Stimulated activated CD8-positive, alpha-beta memory T cell treated with anti-CD3 and anti-CD28 coated beads, Interleukin-7, amount 100 ng/mL, for 1 hour (primary cell): ENCODE measurements at places on chromosomes 5 and 9.

DNA sequence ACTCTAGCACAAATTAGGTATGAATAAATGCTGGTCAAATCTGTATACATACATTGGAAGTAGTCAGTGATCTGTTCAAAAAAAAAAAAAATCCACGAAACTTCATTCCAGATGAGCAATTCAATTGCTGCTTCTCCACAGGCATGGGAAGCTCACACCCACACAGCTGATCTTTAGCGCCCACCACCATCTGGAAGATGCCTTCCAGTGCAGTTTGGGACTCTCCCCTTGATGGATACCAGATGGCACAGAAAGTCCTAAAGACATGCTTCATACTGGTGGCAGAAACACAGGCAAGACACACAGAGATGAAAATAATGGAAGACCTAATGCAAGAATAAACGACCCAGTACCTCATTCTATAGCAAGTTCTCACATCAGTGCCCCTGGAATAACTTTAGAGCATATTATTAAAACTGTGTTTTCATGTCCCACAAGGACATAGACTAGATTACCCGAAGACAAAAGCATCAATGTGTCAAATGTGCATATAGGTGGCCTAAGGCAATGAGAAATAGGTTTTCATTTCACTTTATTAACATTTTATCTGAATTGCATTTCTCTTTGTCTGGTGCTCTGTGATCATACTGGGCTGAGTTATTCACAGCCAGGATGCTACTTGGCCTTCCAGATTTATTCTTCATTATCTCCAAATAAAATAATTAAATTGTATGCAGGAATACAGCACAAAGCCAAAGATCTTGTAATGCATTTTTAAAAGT lies 135.4 kb upstream of the TAS2R1 start:
- DNase-seq = no peak

GRCh38 chr9:36194326-36195000 lies 3.7 kb downstream of the CLTA start:
- no peak for DNase-seq

DNA sequence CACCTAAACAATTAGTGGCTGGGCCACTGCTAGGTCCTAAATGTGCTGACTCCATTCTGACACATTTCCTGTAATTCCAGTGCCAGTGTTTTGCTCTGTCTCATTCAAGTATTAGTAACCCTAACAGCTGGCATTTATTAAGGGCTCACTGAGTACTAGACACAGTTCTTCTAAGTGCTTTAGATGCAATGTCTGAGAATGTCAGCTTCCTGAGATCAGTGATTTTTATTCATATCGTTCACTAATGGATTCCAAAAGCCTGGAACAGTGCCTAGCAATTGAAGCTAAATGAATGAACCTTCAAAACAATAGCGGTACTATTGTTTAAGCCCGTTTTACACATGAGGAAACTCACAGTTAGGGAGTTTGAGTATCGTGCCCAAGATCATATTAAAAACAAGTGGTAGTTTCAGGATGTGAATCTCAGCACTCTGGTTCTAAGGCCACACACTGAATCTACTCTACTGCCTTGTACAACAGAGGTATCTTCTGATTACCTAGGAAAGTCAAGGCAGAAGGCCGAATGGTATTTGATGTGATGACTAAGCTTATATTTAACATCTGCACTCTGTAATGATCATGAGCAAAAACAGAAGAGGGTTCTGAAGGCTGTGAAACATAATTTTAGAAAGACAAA lies 304.0 kb downstream of the PJA2 start:
- DNase-seq = no peak

DNA sequence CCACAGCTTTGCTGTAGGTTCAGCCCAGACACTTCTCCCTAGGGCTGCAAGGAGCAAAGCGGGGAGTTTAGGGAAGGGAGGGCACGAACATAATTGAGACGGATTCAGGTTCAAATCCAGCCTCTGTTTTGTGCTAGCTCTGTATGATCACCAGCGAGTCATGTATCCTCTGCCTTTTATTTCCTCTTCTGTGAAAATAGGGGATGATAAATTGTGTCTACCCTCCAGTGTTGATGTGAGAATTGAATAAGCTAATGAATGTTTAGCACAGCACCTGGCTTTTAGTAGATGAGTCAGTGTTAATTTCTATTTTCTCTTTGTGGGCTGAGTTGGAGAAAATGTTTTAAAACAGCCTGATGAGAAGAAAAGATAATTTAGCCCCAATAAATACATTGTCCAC lies 6.2 kb downstream of the MLANA start:
- no peak for DNase-seq

- DNase-seq = no peak
Observed at GRCh38 chr5:6178846-6179532, 199.4 kb downstream of the MED10 start.

DNA sequence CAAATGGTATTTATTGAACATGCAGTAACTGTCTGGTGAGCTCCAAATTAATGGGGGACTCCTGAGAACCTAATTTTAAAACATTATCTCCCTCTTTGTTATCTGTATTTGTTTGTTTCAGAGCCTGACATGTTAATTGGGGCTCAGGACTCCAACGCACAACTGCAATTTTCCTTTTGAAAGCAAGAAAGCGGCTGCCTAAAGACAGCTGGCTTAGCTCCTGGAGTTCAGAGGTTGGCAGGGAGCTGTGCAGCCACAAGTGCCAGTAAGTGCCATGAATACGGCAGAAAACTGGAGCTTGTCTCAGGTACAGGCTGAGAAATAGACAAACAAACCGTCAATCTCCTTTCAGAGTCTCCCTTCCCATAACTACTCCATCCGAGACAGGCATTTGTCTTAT lies 80.9 kb downstream of the PPP2R2B start:
- DNase-seq = no peak

DNA sequence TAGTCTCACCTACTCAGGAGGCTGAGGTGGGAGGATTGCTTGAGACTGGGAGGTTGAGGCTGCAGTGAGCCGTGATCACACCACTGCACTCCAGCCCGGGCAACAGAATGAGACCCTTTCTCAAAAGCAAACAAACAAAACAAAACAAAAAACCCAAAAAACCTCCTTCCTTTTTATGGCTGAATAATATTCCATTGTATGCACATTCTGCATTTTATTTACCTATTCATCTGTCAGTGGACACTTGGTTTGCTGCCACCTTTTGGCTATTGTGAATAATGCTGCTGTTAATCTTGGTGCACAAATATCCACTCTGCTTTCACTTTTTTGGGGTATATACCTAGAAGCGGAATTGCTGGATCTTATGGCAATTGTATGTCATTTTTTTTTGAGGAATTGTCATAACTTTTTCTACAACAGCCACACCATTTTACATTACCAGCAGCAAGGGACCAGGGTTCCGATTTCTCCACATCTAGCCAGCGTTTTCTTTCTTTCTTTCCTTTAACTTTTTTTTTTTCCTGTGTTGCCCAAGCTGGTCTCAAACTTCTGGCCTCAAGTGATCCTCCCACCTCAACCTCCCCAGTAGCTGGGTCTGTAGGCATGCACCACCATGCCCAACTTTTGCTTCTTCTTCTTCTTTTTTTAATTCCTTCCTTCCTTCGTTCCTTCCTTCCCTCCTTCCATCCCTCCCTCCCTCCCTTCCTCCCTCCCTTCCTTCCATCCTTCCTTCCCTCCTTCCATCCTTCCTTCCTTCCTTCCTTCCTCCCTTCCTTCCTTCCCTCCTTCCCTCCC lies 30.6 kb downstream of the NKX2-5 start:
- no peak for DNase-seq

GRCh38 chr9:137245450-137246421 lies 4.6 kb downstream of the TUBB4B start:
- no peak for DNase-seq

GRCh38 chr9:8863069-8863468 lies 1063.5 kb upstream of the DMAC1 start:
- no peak for DNase-seq

DNA sequence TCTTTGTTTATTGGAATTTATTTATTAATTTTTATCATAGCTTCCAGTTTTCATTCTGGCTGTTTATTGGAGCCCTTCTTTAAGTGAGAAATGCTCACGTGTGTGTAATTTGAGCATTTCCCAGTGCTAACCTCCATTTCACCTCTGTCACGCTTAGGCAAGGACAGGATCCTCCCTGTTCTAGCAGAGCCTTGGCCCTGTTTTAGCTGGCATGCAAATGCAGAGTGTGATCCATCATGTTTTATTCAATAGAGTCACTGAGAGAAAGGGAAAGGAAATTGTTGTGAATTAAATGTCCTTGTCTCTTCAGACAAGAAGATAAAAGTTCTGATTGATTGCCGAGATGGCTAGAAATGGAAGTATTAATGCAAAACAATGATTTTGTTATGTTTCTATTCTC lies 137.3 kb upstream of the ACO1 start:
- DNase-seq = no peak

- no peak for DNase-seq
Observed at GRCh38 chr5:6603643-6604042, 29.2 kb downstream of the NSUN2 start.

DNA sequence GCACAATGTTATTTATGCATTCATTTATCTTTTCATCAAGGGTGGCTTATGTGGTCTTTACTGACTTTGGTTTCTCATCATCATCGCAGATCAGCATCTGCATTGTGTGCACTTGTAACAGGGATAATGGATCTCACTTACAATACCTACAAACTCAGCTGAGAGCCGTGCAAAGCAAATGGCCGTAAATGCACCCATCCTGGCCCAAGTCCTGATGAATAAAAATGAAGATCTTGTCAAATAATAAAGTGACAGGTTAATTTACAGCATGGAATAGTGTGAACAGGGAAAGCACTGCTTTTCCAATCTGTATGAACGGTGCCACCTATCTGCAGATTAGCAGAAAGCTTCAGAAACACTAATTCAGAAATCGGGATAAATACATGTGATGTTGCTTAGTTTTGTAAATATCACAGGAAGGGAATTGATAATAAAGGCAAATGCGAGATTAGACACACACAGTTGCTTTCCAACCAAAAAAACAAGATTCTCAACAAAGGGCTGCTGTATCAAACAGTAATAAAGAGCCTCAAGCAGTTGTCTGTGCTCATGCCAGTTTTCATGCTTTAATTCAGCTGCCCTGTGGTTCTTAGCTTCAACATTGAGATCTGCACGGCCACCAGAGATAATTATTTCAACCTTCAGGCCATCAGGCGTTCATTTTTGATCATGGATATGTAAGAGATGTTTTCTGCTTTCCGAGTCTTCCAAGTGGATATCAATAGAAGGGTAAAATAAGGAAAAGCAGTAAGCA lies 153.4 kb upstream of the POU5F2 start:
- DNase-seq = no peak

GRCh38 chr9:90310521-90310876 lies 332.1 kb downstream of the DIRAS2 start:
- no peak for DNase-seq

DNA sequence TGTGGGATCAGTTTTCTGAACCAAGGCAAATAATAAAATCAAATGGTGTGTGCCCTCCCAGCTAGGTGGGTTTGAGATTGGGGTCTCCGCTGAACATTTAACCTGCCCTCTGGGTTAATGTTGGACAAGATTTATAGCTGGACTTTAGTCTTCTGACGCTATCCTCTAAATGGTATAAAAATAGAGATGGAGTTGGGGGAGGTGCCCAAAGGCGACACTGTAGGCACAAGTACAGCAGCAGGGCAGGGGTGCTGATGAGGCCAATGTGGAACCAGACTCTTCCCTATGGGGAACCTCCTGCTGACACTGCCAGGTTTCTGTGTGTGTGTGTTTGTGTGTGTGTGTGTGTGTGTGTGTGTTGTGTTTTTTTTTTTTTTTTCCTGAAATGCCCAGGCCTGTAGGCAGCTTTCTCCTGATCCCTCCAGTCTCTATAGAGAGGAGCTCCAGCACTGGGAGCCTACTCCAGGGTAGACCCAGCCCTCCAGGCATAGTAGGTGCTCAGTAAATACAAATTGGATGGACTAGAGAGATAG lies 37.9 kb downstream of the PCDH1 start:
- no peak for DNase-seq

DNA sequence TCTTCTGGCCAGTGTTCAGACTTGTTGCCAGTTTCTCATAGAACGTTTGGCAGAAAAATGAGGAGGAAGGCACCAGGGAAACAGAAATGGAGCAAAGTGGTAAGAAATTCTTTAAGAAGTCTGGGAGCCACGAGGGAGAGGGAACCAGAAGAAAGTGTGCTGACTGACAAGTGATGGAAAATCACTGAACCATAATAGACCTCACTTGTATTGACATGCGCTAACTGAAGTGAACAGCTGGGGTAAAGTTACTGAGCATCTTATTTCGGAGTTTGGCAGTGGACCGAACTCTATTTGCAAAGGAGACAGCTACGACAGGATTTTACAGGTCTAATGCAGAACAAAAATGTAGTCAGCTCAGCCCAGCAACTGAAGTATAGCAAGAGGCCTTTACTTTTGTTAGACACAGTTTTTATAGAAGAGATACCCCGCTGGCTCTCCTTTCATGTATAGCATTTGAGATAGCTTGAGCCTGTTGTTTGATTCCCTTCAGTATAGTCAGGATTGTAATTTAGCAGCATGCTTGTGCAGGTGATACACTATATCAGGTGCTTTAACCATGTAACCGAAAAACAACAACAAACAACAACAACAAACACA lies 53.6 kb downstream of the HMHB1 start:
- DNase-seq = no peak

GRCh38 chr9:85944672-85945071 lies 3.7 kb downstream of the NAA35 start:
- no peak for DNase-seq

GRCh38 chr5:62489471-62489870 lies 76.9 kb downstream of the IPO11 start:
- no peak for DNase-seq

DNA sequence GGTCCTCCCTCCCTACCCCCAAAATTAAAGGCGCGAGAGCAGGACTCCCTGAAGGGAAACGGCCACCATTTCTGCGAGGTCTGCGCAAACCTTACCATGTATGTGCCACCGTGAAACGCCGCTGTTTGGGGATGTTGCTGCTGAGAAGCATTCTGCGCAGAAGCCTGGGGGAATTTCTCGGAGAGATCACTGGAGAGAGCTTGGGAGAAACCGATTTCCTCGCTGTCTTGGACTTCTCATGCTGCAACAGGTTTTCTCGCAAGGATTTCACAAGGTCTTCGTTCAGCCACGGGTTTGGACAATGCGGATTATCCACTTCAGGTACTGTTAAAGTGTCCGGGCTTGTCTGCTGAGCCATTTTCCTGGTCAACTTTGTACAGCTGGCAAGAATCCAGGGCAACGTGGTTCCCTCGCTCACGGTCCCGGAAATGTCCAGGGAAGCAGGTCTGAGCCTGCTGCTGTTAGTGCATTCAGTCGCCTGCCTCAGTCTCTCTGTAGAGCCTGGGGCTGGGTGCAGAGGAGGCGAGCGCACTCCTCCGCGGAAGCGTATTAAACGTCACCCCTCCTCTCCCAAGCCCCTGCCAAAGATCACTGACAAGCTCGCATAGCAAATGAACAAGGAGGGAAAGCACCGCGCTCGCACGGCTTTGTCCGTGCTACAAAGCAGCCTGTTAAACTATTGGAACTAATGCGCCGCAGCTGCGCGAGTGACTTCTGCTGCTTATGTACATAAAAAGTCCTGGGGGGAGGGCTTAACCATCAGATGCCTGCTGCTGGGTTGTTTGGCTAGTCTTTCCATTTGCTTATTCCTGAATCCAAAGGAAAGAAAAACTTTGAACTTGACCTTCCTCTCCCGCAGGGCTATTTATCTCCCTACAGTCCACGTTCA lies 125.1 kb downstream of the PDE4D start:
- no peak for DNase-seq
